ENCODE measurements at places on chromosomes 7 and 10.

DNA sequence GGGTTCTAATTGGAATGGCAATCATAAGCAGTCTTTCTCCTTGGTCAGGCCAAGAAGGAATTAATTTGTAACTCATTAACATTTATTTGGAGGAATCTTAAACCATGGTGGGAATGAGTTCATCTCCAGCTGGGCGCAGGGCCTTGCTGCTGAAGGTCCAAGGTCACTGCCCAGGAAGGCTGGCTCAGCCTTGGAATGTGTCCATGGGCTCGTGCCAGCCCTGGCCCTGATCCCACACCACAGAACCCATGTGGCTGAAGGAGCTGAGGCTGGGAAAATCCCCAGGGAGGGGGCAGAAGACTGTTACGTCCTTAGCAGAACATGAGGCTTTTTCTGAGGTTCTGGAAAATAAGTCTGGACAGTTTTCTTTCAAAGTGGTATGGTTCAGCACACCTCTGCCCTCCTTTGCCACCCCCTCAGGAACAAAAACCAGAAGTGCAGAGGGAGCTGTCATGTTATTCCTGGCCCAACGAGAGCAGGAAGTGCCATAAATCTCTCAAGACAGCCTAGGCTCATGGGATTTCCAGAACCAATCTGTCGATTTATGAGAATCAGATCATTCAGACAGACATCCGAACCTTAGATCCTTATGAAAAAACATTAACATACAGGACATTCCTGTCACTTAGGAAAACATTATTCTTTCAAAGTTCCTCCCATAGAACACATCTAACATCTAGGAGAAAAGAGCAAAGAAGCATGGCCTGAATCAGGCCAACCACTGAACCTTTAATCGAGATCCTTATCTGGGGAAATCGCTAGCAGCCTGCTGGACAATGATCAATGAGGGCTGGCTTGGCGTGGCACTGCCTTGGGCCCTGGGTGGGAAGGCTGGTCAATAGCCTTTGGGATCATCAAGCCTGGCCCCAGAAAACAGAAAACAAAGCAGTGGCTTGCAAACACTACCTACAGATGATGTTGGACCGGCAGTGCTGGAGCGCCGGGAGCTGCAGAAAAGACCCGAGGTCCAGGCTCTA, 134.3 kb downstream of the TAX1BP1 start:
- no peak for DNase-seq

- DNase-seq: no peak
Measured at GRCh38 chr10:116450861-116451260, 23.2 kb downstream of the PNLIPRP3 start.

DNA sequence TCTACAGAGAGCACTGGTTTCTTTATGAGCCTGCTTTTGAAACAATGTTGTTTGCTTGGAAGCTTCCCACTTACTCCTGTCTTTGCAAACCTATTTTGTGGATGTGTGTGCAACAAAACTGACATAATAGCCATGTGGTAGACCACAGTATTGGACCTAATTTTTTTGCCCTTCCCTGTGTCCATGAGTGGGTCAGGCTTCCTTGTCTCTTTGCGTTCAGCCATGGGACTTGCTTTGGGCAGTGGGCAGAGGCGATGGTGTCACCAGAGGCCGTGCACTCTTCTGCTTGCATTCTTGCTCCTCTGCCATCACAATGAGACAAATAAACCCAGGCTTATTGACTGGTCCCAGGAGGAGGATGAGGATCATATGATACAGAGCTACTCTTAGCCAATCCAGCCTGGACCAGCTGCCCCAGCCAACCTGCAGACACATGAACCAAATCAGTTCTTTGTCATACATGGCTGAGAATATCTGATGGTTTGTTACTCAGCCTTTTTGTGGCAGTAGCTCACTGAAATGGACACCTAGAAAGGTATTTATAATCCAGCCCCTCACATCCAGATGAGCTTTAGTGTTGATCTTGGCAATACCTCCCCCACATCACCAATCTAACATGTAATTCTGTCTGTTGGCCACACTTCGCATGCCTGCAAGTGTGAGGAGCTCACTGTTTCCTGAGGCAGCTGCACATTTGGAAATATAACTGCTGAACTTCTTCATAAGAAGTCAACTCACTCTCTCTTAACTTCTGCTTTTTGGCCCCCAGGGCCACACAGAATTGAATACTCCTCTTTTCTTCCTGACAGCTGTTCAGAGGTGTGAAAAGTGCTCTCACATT, 427.8 kb upstream of the ZMIZ1 start:
- no peak for DNase-seq

GRCh38 chr7:24227603-24228359, 56.2 kb upstream of the NPY start:
- no peak for DNase-seq

DNA sequence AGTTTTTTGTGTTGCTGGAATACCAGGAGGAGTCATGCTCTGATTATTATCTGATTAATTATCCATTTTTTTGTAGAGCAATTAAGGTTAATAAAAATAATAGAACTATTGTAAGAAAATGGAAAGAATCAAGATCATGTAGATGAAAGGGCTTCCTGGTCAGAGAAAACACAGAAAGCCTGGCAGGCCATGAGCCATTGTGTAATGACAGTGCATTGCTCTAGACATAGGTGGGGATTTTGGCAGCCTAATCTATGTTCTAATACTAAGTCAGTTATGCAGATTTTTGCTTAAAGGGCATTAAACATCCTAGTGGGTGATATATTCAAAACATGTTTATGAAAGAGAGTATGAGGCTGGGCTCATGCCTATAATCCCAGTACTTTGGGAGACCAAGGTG, 198.2 kb downstream of the PPP1R9A start:
- DNase-seq: no peak

- peak; percentile 37 for DNase-seq
Measured at GRCh38 chr10:71708301-71708703, 11.3 kb downstream of the C10orf105 start.

DNA sequence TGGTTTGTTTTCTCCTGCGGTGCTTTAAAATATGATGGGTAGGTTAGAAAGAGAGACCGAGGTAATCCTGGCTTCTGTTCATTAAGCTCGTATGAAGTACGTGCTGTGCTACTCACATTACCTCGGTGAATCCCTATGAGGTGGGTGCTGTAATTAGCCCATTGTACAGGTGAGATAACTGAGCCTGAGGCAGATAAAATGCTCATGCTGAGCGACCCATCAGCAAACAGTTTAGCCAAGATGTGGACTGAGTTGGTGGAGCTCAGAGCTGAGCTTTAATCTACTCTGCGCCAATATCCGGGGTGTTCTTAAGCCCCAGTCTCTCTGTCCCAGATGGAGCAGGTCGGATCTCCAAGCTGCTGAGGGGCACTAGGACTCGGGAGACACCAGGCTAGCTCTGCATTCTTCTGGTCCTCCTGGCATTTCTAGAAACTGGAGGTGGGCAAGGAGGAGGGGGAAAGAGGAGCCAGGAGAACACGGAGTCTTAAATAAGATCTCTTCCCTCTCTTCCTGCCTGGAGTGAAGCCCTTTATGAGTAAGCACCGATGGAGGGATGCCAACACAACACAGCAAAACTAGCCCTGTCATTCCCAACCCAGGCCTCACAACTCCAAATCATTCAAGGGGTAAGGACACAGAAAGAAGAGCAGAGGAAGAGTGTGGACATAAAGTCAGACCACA, 458.5 kb downstream of the KCNMA1 start:
- no peak for DNase-seq

DNA sequence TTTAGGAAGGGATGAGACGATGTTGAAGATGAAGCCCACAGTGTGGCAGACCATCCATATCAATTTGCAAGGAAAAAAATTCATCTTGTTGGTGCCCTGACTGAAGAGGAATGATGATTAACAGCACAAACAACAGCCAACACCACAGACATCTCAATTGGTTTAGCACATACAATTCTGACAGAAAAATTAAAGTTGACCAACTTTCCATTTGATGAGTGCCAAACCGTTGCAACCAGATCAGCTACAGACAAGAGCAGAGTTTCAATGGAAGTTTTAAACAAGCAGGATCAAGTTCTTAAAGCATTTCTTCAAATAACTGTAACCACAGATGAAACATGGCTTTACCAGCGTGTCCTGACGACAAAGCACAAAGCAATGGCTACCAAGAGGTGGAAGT, 132.4 kb upstream of the DNAJB12 start:
- DNase-seq: no peak

Data from activated T-helper 1 cell treated with Interleukin-2 at 50 U/mL for 16 hours (primary cell).